ENCODE measurements at places on chromosomes 7 and 10.

- peak; percentile 36 for DNase-seq
These were observed 49.8 kb downstream of the PAXIP1 start for GRCh38 chr7:154953006-154953684.

DNA sequence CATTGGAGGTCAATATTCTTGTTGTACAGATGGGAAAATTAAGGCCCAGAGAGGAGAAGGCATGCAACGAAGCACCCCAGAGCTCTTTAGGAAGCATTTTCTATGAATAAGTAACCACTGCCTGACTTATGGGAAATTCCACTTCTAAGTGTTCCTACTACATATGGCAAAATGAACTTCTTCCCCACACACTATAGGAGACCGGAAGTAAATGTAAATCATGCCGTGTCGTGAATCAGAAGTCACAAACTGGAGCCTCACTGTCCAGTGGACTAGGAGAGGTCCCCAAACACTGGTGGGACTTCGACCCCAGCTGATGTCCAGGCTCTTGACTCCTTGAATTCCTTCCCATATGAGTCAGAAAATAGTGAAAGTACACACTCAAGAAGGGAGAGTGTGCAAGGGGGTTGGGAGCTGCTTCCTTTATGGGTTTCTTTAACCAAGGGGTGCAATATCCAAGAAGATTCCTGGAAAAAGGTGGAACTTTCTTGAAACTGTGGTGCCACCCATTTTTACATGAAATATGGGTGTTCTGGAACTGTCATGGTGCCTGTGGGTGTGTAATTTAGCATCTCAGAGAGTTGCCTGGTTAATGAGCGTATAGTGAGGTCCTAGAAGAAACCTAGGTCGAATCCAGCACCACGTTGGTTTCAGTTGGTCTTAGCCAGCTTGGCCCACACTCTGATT lies 6.7 kb downstream of the RASSF4 start:
- no peak for DNase-seq

DNA sequence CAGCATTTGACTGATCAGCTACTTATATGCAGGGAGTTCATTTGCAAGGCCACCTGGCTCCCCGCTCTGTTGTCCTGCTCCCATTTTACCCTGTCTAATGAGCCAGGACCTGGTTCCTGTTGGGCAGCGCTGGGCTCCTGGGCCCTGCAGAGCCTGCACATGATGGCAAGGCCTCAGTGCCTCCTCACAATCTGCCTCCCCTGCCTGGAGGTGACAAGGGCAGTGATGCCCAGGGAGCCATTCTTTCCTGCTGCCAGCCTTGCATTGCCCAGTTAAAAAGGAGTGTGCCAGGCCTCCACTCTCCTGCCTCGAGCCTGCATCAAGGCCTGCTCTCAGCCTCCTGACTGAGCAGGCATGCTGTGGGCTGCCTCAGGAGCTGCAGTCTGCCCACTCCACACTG lies 28.5 kb downstream of the CHAT start:
- DNase-seq: no peak

GRCh38 chr7:137804836-137805235 lies 41.9 kb downstream of the DGKI start:
- DNase-seq: no peak

- no peak for DNase-seq
These were observed 3.3 kb downstream of the PLEKHS1 start for GRCh38 chr10:113754768-113755167.

Measured in stimulated activated CD4-positive, alpha-beta T cell treated with anti-CD3 and anti-CD28 coated beads, TNF-alpha, amount 100 ng/mL, for 24 hours (primary cell).